Lung (tissue), 17 donors: ENCODE measurements at places on chromosomes 6 and 20. TPM values are rescaled to one million over a fixed set of nuclear protein-coding genes. Genes with fewer than 3 reads are reported as not detected.

The TSPO2 gene
- total RNA-seq: 0.57 TPM

GRCh38 chr6:115511771-115512170 is 548.9 kb downstream of the FRK start:
- no peak for DNase-seq

DNA sequence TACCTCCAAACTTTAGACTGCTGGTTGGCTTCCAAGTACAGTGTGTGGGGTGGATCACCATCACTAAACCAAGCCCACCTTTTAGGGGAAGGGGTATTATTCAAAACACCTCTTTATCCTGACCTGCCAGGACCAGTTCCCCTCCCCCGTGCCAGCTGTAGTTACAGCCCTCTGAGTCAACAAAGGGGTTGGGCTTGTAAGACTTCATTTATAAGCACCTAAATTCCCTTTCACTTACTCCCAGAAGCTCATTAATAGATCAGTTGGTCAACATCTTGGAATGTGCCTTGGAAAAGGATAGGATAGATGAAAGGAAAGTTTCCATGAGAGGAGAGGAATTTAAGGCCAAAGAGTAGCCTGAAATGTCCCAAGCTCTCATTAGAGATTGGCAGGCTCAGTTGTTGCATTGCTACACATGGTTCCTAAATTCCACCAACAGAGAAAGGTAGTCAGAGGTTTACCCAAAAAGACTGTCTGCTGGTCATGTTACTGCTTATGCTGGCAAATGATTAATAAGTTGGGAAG is 59.2 kb downstream of the TNFAIP3 start:
- DNase-seq: no peak

DNA sequence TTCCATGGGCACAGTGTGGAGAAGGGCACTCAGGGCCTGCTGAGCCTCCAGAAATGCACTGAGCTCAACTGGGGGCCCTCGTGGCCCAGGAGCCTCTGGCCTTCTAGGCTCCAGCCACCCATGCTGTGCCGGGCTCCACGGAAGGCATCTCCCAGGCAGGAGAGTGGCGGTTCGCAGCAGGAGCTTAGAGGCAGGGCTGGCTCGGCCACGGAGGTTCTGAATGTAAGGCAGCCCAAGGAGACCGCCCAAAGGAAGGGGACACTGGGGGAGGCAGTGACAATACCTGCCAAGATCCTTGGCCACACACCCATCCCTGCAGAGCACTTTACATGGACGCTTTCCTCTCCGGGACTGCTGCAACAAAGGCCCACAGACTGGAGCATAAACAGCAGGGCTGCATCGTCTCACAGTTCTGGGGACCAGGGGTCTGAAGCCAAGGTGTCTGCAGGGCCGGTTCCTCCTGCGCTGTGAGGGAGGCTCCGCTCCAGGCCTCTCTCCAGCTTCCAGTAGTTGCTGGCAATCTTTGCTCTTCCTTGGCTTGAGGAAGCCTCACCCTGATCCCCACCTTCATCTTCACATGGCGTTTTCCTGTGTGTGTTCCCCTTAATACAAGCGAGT is 128.2 kb upstream of the CDH4 start:
- peak; percentile 36 for DNase-seq

DNA sequence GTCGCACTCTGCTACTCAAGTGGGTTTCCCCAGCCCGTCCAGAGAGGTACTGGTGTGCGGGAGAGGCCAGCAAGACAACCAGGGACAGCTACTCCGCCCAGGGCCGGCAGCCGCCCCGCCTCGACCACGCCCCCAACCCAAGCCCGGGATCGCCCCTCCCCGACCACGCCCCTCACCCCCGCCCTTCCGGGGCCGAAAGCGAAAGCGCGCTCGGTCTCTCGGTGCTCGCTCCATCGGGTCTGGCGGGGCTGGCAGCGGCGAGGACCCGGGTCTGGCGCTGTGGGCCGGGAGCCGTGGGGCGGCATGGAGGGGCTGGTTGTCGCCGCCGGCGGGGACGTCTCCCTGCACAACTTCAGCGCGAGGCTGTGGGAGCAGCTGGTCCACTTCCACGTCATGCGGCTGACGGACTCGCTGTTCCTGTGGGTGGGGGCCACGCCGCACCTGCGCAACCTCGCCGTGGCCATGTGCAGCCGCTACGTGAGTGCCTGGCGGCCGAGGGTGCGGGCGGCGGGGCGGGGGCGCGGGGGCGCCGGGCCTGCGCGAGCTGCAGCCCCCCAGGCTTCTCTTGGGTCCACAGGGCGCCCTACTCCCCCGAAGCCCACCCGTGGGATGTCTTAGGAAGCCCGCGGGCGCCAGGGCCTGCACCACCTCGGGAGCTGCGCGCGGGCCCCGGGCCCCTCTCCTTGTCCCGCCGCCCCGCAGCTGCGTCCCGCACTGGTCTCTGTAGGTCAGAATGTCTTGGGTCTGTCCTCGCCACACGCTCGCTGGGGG is at the start of gene PSMG4:
Gene PSMG4, plus strand, starts transcription at position 228 of the 771 bp plus-strand sequence. Its CDS starts 76 bp downstream, at position 304.
- peak; percentile 92 for DNase-seq

- DNase-seq: no peak
Observed at GRCh38 chr6:163397326-163397725, 17.2 kb upstream of the QKI start.

The PHACTR1 gene
- total RNA-seq: 58.8 TPM

DNA sequence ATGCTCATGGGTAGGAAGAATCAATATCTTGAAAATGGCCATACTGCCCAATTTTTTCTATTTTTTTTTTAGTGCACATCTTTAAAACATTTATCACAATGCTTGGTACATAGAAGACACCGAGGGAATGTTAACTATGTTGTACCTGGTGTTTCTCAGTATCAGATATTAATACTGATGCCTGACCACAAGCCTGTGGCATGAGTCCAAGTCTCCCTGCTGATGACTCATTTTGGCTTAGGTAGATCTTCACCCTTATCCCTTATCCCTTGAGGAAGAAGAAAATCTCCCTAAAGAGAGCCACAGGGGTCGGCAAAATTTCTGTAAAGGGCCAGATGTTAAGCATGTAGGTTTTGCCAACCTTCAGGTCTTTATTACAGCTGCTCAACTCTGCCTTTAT is 14.5 kb downstream of the CD109 start:
- DNase-seq: no peak

DNA sequence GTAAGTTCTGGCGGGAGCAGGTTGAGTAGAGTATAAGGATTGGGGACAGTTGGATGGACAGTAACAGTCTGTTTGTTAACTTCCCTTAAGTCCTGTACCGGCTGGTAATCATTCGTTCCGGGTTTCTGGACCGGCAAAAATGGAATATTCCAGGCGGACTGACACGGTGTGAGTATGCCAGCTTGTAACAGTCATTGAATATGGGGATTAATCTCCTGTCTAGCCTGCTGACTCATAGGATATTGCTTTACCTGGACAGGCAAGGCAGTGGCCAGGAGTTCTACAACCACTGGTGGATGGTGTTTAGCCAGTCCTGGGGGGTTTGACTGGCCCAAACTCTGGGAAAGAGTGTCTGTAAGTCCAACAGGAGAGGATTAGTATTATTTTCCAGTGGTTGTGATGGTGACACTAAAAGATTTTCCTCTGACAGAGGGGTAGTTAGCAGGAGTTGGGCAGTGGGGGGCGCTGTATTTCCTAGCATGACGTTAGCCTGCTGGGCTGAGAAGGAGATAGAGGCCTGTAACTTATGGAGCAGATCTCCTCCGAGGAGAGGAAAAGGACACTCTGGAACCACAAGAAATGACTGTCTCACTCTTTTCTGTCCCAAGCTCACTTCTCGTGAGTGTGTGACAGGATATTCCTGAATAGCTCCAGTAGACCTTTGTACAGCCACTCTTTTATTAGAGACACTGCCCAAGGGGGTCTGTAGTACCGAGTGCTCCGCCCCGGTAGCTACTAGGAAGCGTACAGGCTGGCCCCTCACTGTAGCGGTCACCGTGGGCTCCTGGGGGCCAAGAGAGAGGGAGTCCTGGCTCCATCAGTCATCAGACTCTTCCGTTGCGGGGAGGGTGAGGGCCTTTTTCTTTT is 152.2 kb downstream of the TRIM27 start:
- no peak for DNase-seq

GRCh38 chr6:155313602-155314091 is 637 bp downstream of the TFB1M start:
- peak; percentile 28 for DNase-seq

GRCh38 chr6:90420500-90420899 is 123.9 kb upstream of the BACH2 start:
- no peak for DNase-seq

- DNase-seq: no peak
Observed at GRCh38 chr6:132527791-132528190, 10.3 kb upstream of the TAAR9 start.

GRCh38 chr6:49541210-49541724 is 9.2 kb upstream of the C6orf141 start:
- peak; percentile 48 for DNase-seq

GRCh38 chr6:40906759-40907158 is 132.3 kb downstream of the UNC5CL start:
- no peak for DNase-seq

GRCh38 chr6:27592481-27593199 is 119.7 kb upstream of the ZNF184 start:
- peak; percentile 57 for DNase-seq

- no peak for DNase-seq
Observed at GRCh38 chr6:37851997-37852524, 32.5 kb downstream of the ZFAND3 start.

The SLC35D3 gene
- 0.54 TPM for total RNA-seq

GRCh38 chr6:47438481-47439347 is 38.9 kb upstream of the CD2AP start:
- no peak for DNase-seq

- DNase-seq: no peak
Observed at GRCh38 chr6:11460001-11460668, 77.4 kb upstream of the TMEM170B start.

- no peak for DNase-seq
Observed at GRCh38 chr20:8367689-8368088, 235.6 kb downstream of the PLCB1 start.

- DNase-seq: no peak
Observed at GRCh38 chr20:51138576-51138975, 115.7 kb upstream of the KCNG1 start.

The PLA2G7 gene
- 6.7 TPM for total RNA-seq

The FAM217A gene
- total RNA-seq: not detected

- DNase-seq: peak; percentile 9
Observed at GRCh38 chr20:17620371-17621228, 50.7 kb downstream of the DSTN start.

DNA sequence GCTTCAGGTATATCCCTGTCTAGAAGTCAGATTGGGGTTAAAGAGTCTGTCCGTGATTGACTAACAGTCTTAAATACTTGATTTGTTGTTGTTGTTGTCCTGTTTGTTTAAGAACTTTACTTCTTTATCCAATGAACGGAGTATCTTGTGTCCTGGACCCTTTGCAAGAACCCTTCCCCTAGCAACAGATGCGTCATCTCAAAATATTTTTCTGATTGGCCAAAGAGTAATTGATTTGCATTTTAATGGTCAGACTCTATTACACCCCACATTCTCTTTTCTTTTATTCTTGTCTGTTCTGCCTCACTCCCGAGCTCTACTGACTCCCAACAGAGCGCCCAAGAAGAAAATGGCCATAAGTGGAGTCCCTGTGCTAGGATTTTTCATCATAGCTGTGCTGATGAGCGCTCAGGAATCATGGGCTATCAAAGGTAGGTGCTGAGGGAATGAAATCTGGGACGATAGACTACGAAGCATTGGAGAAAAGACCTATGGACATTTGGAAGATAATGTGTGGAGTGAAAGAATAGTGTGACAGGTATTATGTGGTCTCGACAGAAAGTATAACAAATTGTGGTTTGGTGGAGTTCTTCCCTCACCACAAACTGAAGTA is at the start of gene HLA-DRA:
Gene HLA-DRA, plus strand, starts transcription at position 286 of the 613 bp plus-strand sequence. Its CDS starts 64 bp downstream, at position 350.
- peak; percentile 66 for DNase-seq

The PGK2 gene
- total RNA-seq: not detected

- DNase-seq: no peak
Observed at GRCh38 chr20:33278700-33279099, 4.3 kb upstream of the BPIFB1 start.

- DNase-seq: peak; percentile 72
Observed at GRCh38 chr6:11251553-11252360, 19.3 kb upstream of the NEDD9 start.

The SKIC2 gene
- total RNA-seq: 70.6 TPM

GRCh38 chr6:17450397-17450796 is 57.0 kb downstream of the CAP2 start:
- DNase-seq: no peak

The XKR7 gene
- total RNA-seq: 0.12 TPM

The ADGB gene
- 9.6 TPM for total RNA-seq

DNA sequence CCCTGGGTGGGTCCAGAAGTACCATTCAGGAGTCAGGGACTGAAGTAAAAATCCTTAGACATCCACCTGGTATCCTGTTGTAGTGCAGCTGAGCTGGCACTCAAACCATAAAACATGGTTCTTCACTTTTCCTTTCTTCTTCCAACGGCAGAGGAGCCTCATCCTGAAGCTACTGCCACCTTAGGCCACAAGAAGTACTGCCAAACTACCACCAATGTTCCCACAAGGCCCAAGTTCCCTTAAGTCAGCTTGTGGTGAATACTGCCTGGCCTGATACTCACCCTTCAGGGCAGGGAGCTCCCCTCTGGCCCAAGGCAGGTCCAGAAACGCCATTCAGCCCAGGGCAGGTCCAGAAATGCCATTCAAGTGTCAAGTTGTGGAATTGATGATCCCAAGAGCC is 1053.4 kb upstream of the CITED2 start:
- no peak for DNase-seq

GRCh38 chr6:69917834-69918233 is 51.5 kb downstream of the COL19A1 start:
- DNase-seq: no peak

DNA sequence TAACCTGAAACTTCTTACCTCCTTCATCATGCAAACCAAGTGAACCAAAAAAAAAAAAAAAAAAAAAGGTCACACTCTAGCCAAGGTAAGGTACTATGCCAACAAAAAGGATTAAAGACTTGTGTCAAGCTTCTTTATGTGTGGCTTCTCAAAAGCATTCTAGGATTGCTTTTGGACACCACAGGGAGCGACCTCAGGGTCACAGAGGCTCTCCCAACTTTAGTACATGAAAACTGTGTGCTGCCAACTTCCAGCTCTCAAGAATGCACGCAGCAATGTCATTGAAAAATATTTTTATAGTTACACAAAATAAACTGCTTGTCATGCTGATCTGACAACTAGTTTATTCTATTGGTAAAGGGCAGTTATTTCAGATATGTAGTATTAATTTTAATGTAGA is 243.8 kb downstream of the PLCB1 start:
- DNase-seq: no peak

The NKX2-4 gene
- total RNA-seq: not detected

The CD40 gene
- total RNA-seq: 20.4 TPM

GRCh38 chr6:128149796-128150195 is 248.9 kb upstream of the THEMIS start:
- DNase-seq: no peak

The PLTP gene
- 63.6 TPM for total RNA-seq
